ENCODE measurements at places on chromosomes 1 and 21.
A peak's percentile ranks its signal among the peaks of the same experiment; 100 is the strongest.

GRCh38 chr1:41813226-41813625, 105.5 kb downstream of the HIVEP3 start:
- H3K4me3 ChIP-seq: no peak overlapping the region
- DNase-seq: no peak
- no peaks in the 10 kb centered on the region for H3K27me3 ChIP-seq
- no peak overlapping the region for H3K27ac ChIP-seq
- peaks cover 36% of the 10 kb centered on the region for H3K4me1 ChIP-seq

- peaks cover 25% of the 10 kb centered on the region for H3K4me1 ChIP-seq
- no peak for DNase-seq
- H3K36me3 ChIP-seq: peaks cover 11% of the 10 kb centered on the region
- peak overlapping the region; percentile 79 for H3K4me3 ChIP-seq
These were observed 2.7 kb downstream of the USP25 start for GRCh38 chr21:15732290-15732995.

DNA sequence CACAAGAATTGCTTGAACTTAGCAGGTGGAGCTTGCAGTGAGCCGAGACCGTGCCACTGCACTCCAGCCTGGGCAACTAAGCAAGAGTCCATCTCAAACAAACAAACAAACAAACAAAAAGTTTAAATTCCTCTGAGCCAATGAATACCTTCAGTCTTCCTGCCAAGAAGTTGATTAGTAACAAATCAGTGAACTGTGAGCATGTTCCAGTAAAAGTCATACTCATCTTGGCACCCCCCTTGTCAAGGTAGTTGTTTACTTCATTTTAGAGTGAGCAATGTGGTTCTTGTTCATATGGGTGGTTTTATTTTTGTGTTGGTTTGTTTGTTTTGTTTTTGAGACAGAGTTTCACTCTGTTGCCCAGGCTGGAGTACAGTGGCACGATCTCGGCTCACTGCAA, 18.0 kb upstream of the SLC2A7 start:
- no peaks in the 10 kb centered on the region for H3K27me3 ChIP-seq
- H3K36me3 ChIP-seq: peaks cover 7% of the 10 kb centered on the region
- no peaks in the 10 kb centered on the region for H3K4me1 ChIP-seq
- no peak for DNase-seq
- no peak overlapping the region for H3K27ac ChIP-seq

GRCh38 chr21:44286086-44286715, 525 bp downstream of the AIRE start:
- no peak overlapping the region for H3K4me3 ChIP-seq
- peaks cover 28% of the 10 kb centered on the region for H3K4me1 ChIP-seq
- peaks cover 21% of the 10 kb centered on the region for H3K27me3 ChIP-seq
- DNase-seq: no peak
- no peak overlapping the region for H3K27ac ChIP-seq
- H3K36me3 ChIP-seq: no peaks in the 10 kb centered on the region

- H3K27ac ChIP-seq: no peak overlapping the region
- no peak for DNase-seq
- peaks cover 43% of the 10 kb centered on the region for H3K27me3 ChIP-seq
- H3K36me3 ChIP-seq: no peaks in the 10 kb centered on the region
- no peak overlapping the region for H3K4me3 ChIP-seq
These were observed 74.6 kb upstream of the KCND3 start for GRCh38 chr1:112063781-112064728.

GRCh38 chr1:179310291-179310690, 16.7 kb downstream of the SOAT1 start:
- H3K36me3 ChIP-seq: peaks cover 45% of the 10 kb centered on the region
- no peak overlapping the region for H3K27ac ChIP-seq
- no peak overlapping the region for H3K4me3 ChIP-seq

DNA sequence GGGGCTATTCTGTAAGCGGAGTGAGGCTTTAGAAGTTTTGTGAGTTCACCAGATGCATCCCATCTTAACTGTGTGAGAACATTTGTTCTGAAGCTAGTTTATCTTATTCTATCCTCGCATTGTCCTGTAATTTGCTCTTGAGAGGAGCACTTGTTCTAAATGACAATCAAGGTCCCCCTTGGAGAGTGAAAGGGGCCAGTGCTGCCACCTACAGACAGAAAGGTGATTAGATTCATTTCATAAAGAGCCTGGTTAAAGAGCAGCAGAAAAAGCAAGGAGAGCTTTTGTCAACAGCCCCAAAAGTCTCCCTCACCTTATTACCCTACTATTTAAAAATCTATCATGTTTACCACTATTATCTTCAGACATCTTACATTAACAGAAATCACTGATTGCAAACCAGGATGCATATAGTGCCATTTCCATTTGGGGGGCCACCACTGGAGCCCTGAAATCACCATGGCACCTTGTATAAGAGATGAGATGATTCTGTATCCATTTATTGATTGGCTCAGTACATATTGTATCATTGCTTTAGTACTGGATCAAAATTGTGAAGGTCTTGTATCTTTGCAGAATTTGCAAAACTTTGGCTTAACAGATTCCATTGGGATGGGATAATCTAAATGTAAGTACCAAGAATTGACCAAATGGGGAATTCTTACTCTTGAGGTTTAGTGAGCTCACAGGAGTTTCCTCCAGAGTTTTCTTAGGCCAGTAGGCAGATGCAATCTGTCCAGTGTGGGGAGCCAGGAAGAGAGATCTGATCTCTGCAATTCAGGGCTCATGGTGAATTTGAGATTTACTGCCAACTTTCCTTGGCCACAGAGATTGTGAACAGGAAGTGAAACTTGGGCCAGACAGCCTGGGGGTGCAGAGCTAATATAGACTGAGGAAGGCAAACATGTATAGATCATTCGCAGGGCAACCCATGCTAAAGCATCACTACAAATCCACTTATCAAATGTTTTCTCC, 64.3 kb upstream of the TRABD2B start:
- peaks cover 6% of the 10 kb centered on the region for H3K4me1 ChIP-seq
- DNase-seq: peak; percentile 12
- H3K4me3 ChIP-seq: no peak overlapping the region
- no peak overlapping the region for H3K27ac ChIP-seq

GRCh38 chr1:227070638-227071285, 130.7 kb downstream of the COQ8A start:
- no peaks in the 10 kb centered on the region for H3K4me1 ChIP-seq
- no peak for DNase-seq

DNA sequence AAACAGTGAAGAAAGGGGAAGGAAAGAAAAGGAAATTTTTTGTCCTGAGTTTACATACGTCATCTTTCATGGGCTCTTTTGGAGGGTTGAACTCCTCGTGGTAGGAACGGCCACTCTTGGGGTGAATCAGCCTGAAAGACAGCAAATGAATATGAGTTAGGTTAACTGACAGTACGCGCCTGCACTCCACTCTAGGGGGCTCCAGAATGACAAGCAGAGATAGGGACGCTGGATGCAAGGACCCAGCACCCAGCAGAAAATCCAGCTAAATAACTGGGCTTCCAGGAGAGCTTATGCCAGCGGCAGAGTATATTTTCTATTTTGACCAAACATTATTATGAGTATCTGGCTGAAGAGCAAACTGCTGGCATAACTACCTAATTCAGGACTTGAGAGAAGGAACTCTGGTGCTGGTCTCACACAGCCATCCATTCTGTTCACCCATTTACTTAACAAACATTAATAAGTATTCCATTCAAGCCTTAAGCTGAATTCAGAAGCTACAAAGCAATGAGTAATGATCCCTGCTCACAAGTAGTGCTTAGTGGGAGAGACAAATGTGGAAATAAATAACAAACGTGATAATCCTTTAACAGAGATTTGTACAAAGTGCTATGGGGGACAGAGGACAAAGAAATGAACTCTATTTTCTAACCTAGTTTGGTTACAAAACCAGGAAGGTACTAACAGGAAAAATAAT, 22.1 kb downstream of the AK2 start:
- H3K4me1 ChIP-seq: no peaks in the 10 kb centered on the region
- H3K27me3 ChIP-seq: no peaks in the 10 kb centered on the region
- no peak overlapping the region for H3K4me3 ChIP-seq
- no peak for DNase-seq
- H3K27ac ChIP-seq: peak overlapping the region; percentile 37

DNA sequence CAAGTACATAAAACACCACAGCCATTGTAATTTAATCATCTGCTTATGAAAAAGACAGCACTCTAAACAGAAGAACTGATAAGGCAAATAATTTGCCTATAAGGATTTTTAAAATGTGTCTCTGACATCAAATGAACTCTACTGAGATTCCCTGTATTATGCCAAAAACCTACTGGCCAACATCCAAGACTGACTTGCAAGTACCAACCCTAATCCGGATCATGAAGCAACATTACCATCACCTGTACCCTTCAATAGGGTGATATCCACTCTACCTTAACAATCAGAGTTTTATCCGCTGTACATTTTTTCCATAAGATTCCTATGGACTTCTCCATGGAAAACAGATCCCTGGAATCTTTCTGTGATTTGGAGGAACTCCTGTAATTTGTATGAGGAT, 4.6 kb downstream of the RGS7 start:
- H3K36me3 ChIP-seq: no peaks in the 10 kb centered on the region
- H3K27me3 ChIP-seq: peaks cover 13% of the 10 kb centered on the region
- DNase-seq: no peak
- H3K27ac ChIP-seq: no peak overlapping the region

DNA sequence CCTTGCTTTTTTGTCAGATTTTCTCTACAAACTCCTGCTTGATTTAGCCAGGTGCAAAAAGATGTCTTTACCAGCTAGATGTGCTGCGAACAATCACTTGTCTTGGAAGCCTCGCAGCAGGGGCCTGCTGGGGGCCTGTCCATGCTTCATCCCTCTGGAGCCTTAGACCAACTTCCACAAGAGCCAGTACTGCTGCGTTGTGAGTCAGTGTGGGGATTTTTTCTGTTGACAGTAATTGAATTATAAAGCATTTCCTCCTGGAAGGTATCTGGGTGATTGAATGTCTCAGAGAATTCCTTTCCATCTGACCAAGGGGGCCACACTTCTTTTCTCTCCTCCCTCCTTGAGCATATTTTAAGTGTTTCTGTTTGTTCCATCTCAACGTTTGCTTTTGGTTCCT, 40.4 kb upstream of the LDLRAP1 start:
- H3K27me3 ChIP-seq: peaks cover 12% of the 10 kb centered on the region
- no peak overlapping the region for H3K4me3 ChIP-seq
- H3K36me3 ChIP-seq: peaks cover 31% of the 10 kb centered on the region
- no peak for DNase-seq
- no peak overlapping the region for H3K27ac ChIP-seq
- peaks cover 6% of the 10 kb centered on the region for H3K4me1 ChIP-seq

GRCh38 chr1:184951788-184952187, 22.5 kb downstream of the NIBAN1 start:
- H3K27ac ChIP-seq: no peak overlapping the region
- no peaks in the 10 kb centered on the region for H3K27me3 ChIP-seq
- H3K4me3 ChIP-seq: no peak overlapping the region
- DNase-seq: no peak
- H3K36me3 ChIP-seq: peaks cover 5% of the 10 kb centered on the region

DNA sequence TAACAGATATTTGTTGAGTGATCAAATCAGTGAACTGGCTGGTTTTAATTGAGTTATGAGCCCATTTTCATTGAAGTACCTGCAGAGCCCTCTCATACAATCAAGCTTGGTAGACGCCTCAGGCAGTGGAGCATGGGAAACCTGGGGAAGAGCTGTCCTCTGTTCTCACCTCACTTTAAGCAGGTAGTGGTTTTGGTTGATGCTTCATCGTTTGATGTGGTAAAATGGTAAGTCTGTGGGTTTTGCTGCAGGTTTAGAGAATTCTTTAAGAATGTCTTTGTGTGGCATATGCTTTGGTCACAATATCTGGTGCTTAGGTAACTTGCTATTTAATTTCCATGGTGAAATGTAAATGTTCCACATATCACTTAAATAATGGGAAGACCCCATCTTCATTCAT, 10.0 kb downstream of the LAMC1 start:
- DNase-seq: no peak
- H3K27ac ChIP-seq: no peak overlapping the region
- H3K36me3 ChIP-seq: peaks cover 37% of the 10 kb centered on the region
- no peaks in the 10 kb centered on the region for H3K27me3 ChIP-seq

GRCh38 chr1:225347123-225347683, 80.6 kb downstream of the LBR start:
- DNase-seq: no peak
- H3K4me3 ChIP-seq: no peak overlapping the region
- H3K4me1 ChIP-seq: peaks cover 6% of the 10 kb centered on the region
- H3K36me3 ChIP-seq: peaks cover 2% of the 10 kb centered on the region

DNA sequence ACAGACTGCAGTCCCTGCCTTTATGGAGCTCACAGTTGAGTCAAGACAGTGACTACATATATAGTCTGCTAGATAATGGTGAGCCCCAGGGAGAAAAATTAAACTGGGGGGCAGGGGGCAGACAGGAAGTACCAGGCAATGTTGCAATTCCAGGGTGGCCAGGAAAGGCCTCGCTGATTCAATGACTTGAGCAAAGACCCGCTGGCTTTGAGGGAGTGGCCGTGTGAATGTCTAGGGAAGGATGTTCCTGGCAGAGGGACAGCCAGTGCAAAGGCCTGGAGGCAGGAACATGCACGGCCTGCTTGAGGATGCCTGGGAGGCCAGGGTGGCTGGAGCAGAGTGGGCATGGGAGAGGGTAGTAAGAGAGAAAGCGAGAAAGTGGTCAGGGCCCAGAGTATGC, 23.0 kb upstream of the EPHA8 start:
- H3K4me3 ChIP-seq: no peak overlapping the region
- peak overlapping the region; percentile 20 for H3K27ac ChIP-seq
- peaks cover 16% of the 10 kb centered on the region for H3K36me3 ChIP-seq
- peaks cover 17% of the 10 kb centered on the region for H3K4me1 ChIP-seq

DNA sequence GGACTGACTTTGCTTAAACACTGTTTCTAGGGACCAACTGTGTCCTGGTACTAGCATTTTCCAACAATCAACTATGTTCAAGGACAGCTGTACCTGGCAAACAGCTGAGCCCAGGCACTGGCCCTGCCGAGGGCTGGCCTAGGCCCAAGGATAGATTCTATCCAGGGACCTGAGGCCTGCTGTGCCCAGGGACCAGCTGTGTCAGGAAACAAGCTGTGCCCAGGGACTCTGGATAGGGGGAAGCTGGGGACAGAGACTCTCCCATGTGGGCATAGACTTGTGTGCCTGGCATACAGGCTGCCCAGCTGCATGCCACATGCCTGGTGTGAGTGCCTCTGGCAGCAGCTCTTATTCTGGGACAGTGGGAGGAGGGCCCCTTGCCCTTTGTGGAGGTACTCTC, 38.1 kb upstream of the POU3F1 start:
- no peak overlapping the region for H3K27ac ChIP-seq
- H3K4me3 ChIP-seq: no peak overlapping the region
- no peaks in the 10 kb centered on the region for H3K4me1 ChIP-seq
- no peaks in the 10 kb centered on the region for H3K36me3 ChIP-seq

- peak overlapping the region; percentile 95 for H3K27ac ChIP-seq
- H3K36me3 ChIP-seq: peaks cover 63% of the 10 kb centered on the region
- peak overlapping the region; percentile 26 for H3K4me3 ChIP-seq
These were observed 3.2 kb upstream of the CCNL2 start for GRCh38 chr1:1402072-1402900.

DNA sequence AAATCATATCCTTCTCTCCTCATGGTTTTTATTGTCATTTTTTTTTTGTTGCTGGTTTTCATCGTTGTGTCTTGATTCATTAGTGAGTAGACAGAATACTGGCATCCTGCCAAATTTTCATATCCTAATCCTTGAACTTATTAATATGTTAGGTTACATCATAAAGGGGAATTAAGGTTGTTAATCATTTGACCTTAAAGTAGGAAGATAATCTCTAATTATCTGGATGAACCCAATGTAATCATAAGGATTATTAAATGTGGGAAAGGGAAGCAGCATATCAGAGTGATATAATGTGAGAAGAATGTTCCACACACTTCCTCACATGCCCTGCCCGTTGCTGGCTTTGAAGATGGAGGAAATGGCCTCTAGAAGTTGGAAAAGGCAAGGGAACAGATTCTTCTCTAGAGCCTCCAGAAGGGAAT, 299.7 kb downstream of the HMCN1 start:
- no peaks in the 10 kb centered on the region for H3K27me3 ChIP-seq
- H3K4me1 ChIP-seq: no peaks in the 10 kb centered on the region
- no peak overlapping the region for H3K4me3 ChIP-seq
- no peaks in the 10 kb centered on the region for H3K36me3 ChIP-seq
- no peak overlapping the region for H3K27ac ChIP-seq
